Activated naive CD8-positive, alpha-beta T cell treated with anti-CD3 and anti-CD28 coated beads, Interleukin-2, amount 10 ng/mL, durations not matched to agents 7 days and 5 days (primary cell): ENCODE measurements at places on chromosomes 3 and 15. TPM values are rescaled to one million over a fixed set of nuclear protein-coding genes. Genes with fewer than 3 reads are reported as not detected.
A peak's percentile ranks its signal among the peaks of the same experiment; 100 is the strongest.

GRCh38 chr3:55796533-55796932 lies 309.4 kb upstream of the WNT5A start:
- H3K4me3 ChIP-seq, result no peak overlapping the region
- H3K4me1 ChIP-seq, result no peaks in the 10 kb centered on the region
- no peaks in the 10 kb centered on the region for H3K27me3 ChIP-seq
- no peak for DNase-seq
- no peaks in the 10 kb centered on the region for H3K36me3 ChIP-seq

MORC1 gene
- not detected for total RNA-seq

DNA sequence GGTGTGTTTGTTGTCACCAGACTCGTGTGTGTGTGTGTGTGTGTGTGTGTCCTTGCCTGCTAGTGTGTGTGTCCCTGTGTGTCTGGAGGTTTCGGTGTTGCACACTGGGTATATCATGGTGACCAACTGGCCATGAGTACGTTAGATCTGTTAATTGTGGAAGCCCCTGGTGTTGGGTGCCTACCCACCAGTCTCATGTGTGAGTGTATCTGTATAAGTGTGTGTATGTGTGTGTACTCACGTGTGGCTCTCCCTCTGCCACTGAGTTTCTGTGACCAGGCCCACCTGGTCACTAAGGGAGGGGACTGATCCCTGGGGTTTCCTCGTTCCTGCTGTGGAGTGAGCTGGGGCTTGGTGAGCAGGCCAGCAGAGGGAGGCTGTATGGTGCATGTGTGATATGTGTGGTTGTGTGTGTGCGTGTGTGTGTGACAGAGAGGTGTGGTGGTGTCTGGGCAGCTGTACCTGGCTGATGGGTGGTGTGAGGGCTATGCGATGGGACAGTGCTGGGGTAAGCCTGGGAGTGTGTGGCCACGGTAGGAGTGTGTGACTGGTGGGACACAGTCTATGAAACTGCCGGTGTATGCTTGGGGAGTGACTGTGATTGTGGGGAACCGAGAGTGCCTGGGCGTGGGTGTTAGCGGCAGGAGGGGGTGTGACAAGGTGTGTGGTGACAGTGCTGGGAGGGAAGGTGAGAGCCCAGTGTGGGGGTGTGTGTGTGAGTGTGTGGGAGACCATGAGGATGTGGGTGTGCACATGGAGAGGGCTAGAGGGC lies 1.8 kb downstream of the PRKCD start:
- peaks cover 21% of the 10 kb centered on the region for H3K4me1 ChIP-seq
- peaks cover 19% of the 10 kb centered on the region for H3K27me3 ChIP-seq
- DNase-seq, result peak; percentile 50
- peak overlapping the region; percentile 89 for H3K4me3 ChIP-seq

CHCHD4 gene
- total RNA-seq, result 11.9 TPM

- no peaks in the 10 kb centered on the region for H3K36me3 ChIP-seq
- DNase-seq, result peak; percentile 56
- H3K4me1 ChIP-seq, result peaks cover 6% of the 10 kb centered on the region
- H3K4me3 ChIP-seq, result no peak overlapping the region
- H3K27me3 ChIP-seq, result no peaks in the 10 kb centered on the region
Observed at GRCh38 chr3:172673210-172673679, 37.6 kb downstream of the NCEH1 start.

- H3K4me3 ChIP-seq, result no peak overlapping the region
- DNase-seq, result no peak
Observed at GRCh38 chr15:80431635-80432344, 27.6 kb downstream of the ARNT2 start.

SERPINI2 gene
- not detected for total RNA-seq

NPAP1 gene
- not detected for total RNA-seq

CNTN4 gene
- not detected for total RNA-seq

GRCh38 chr3:110430146-110430545 lies 641.5 kb upstream of the NECTIN3 start:
- H3K27ac ChIP-seq, result no peak overlapping the region
- DNase-seq, result no peak
- no peaks in the 10 kb centered on the region for H3K4me1 ChIP-seq
- no peaks in the 10 kb centered on the region for H3K36me3 ChIP-seq
- H3K27me3 ChIP-seq, result no peaks in the 10 kb centered on the region

- H3K4me1 ChIP-seq, result peaks cover 2% of the 10 kb centered on the region
- no peak overlapping the region for H3K27ac ChIP-seq
- no peak overlapping the region for H3K4me3 ChIP-seq
- H3K27me3 ChIP-seq, result no peaks in the 10 kb centered on the region
- DNase-seq, result no peak
Observed at GRCh38 chr3:54533856-54534255, 394.0 kb downstream of the LRTM1 start.

TRIM42 gene
- total RNA-seq, result not detected

DNA sequence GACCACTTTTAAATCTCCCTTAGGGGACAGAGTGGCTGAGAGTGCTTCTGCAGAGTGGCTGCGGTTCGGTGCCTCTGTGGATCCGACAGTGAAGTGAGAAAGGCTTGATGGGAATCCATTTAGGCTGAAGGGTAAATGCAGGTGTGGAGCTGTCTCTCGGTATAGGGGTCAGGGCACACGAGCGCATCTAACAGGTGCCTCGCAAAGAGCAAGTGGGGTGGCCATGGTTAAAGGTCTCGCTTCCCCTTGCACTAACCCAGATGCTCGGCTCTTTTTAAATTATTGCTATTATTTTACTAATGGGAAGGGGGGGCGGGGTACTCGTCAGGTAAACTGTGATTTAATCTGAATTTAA lies 598 bp upstream of the GJD2 start:
- no peak overlapping the region for H3K27ac ChIP-seq
- H3K4me3 ChIP-seq, result no peak overlapping the region
- peaks cover 6% of the 10 kb centered on the region for H3K4me1 ChIP-seq
- H3K27me3 ChIP-seq, result peaks cover 68% of the 10 kb centered on the region
- H3K36me3 ChIP-seq, result no peaks in the 10 kb centered on the region

EFCC1 gene
- 0.14 TPM for total RNA-seq

ALAS1 gene
- total RNA-seq, result 46.9 TPM

GRCh38 chr3:156981005-156981404 lies 154.9 kb downstream of the LEKR1 start:
- peaks cover 2% of the 10 kb centered on the region for H3K4me1 ChIP-seq
- no peak for DNase-seq
- no peak overlapping the region for H3K27ac ChIP-seq
- H3K36me3 ChIP-seq, result no peaks in the 10 kb centered on the region
- H3K27me3 ChIP-seq, result peaks cover 2% of the 10 kb centered on the region

- H3K36me3 ChIP-seq, result peaks cover 29% of the 10 kb centered on the region
- no peak overlapping the region for H3K27ac ChIP-seq
- H3K4me1 ChIP-seq, result no peaks in the 10 kb centered on the region
- H3K4me3 ChIP-seq, result no peak overlapping the region
Observed at GRCh38 chr3:51642462-51642861, 28.6 kb upstream of the TEX264 start.

DNA sequence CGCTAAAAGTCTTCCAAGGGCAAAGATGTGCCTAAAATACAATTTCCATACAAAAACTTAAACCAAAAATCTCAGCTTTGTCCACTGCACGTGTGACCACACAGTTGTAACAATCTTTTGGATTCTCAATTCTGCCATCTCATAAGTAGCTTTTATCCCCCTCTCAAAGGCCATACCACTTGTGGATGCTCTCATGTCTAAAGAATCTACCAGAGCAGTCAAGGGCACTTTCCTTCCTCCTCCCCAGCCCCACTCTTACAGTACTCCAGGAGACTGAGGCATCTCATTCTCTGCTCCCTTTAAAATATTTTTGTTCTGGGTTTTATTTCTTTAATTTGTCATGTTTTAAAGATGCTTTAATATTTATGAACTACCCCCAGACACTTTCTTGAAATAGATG lies 102.3 kb upstream of the PFN2 start:
- no peaks in the 10 kb centered on the region for H3K4me1 ChIP-seq
- H3K4me3 ChIP-seq, result no peak overlapping the region
- no peak for DNase-seq
- H3K27ac ChIP-seq, result no peak overlapping the region
- no peaks in the 10 kb centered on the region for H3K36me3 ChIP-seq

GRCh38 chr15:84955089-84955848 lies 26.4 kb upstream of the PDE8A start:
- peaks cover 8% of the 10 kb centered on the region for H3K4me1 ChIP-seq
- H3K4me3 ChIP-seq, result no peak overlapping the region
- DNase-seq, result no peak
- H3K27ac ChIP-seq, result no peak overlapping the region
- no peaks in the 10 kb centered on the region for H3K36me3 ChIP-seq

ONECUT1 gene
- total RNA-seq, result not detected

RBP2 gene
- total RNA-seq, result not detected

LCTL gene
- not detected for total RNA-seq

SPINK8 gene
- not detected for total RNA-seq

LEKR1 gene
- 1.3 TPM for total RNA-seq

- no peaks in the 10 kb centered on the region for H3K36me3 ChIP-seq
- no peak overlapping the region for H3K27ac ChIP-seq
- H3K4me3 ChIP-seq, result no peak overlapping the region
Observed at GRCh38 chr3:44045476-44046275, 196.0 kb upstream of the TOPAZ1 start.

- peaks cover 21% of the 10 kb centered on the region for H3K27me3 ChIP-seq
- peak; percentile 49 for DNase-seq
- peaks cover 59% of the 10 kb centered on the region for H3K4me1 ChIP-seq
- H3K27ac ChIP-seq, result peak overlapping the region; percentile 65
- H3K36me3 ChIP-seq, result no peaks in the 10 kb centered on the region
Observed at GRCh38 chr15:43514241-43515057, 3.0 kb upstream of the MAP1A start.

GRCh38 chr15:33864360-33865075 lies 103.8 kb upstream of the CHRM5 start:
- no peaks in the 10 kb centered on the region for H3K27me3 ChIP-seq
- peaks cover 1% of the 10 kb centered on the region for H3K4me1 ChIP-seq
- H3K27ac ChIP-seq, result no peak overlapping the region
- no peak for DNase-seq

GRCh38 chr3:161096771-161097367 lies 8.3 kb downstream of the B3GALNT1 start:
- no peaks in the 10 kb centered on the region for H3K27me3 ChIP-seq
- H3K4me3 ChIP-seq, result no peak overlapping the region
- peaks cover 30% of the 10 kb centered on the region for H3K36me3 ChIP-seq
- H3K27ac ChIP-seq, result no peak overlapping the region

GRCh38 chr3:145936971-145937370 lies 224.0 kb downstream of the PLOD2 start:
- H3K4me3 ChIP-seq, result no peak overlapping the region
- no peaks in the 10 kb centered on the region for H3K36me3 ChIP-seq
- no peak for DNase-seq
- no peaks in the 10 kb centered on the region for H3K4me1 ChIP-seq
- H3K27ac ChIP-seq, result no peak overlapping the region

TJP1 gene
- not detected for total RNA-seq

KNG1 gene
- not detected for total RNA-seq

DNA sequence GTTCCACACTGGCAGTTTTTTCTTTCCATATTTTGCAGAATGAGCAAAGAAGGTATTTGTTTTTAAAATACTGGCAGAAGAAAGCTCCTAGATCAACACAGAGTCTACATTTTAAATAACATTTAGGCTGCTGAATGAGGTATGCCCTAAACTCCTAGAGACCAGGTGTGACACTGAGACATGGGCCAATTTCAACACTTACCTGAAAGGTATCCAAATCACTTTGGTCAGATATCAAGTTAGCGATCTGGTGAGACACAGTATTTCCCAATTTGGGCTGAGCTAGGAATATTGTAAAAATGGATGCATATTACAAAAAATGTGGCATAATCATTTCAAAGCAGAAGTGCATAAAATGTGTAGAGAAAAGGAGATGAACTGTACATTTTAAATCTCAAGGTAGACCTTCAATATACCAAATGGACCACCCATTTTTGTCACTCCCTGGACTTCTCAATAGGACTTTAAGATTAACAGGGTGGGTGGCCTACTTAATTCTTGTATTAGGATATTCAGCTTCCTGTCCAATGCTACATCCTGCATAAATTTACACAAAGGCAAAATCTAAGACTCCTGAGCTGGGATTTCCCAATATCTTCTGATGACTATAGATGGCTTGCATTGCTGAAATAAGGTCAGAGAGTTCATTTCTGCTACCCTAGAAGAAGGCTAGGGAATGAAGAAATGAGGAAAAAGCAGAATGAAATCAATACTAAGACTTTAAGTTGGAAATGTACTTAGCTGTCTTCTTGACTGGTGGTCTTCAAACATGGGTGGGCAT lies 487.8 kb downstream of the FOXP1 start:
- H3K36me3 ChIP-seq, result peaks cover 29% of the 10 kb centered on the region

CD86 gene
- 0.42 TPM for total RNA-seq

DNA sequence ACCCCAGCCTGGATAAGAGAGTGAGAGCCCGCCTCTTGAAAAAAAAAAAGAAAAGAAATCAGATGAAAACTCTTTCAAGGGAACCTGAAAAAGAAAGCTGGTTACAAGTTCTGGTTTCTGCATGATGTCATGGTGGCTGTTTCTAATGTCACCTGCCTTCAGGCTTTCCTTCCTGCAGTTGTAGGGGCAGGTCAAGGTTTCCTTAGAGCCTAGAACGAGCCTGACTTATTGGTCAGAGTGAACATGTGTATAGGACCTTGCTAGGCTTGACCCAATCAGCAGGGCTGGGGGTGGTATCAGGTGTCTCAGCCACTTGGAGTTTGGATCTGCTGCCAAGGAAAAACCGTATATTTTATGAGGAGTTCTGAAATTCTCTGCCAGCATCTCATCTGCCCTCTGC lies 3.8 kb downstream of the IVD start:
- peaks cover 30% of the 10 kb centered on the region for H3K36me3 ChIP-seq
- peaks cover 30% of the 10 kb centered on the region for H3K4me1 ChIP-seq
- no peaks in the 10 kb centered on the region for H3K27me3 ChIP-seq
- H3K4me3 ChIP-seq, result no peak overlapping the region

GRCh38 chr3:17765819-17766472 lies 23.5 kb upstream of the TBC1D5 start:
- peaks cover 4% of the 10 kb centered on the region for H3K36me3 ChIP-seq
- H3K4me1 ChIP-seq, result no peaks in the 10 kb centered on the region
- H3K27ac ChIP-seq, result no peak overlapping the region
- peaks cover 33% of the 10 kb centered on the region for H3K27me3 ChIP-seq
- no peak overlapping the region for H3K4me3 ChIP-seq

GRCh38 chr15:41621200-41622193 lies 38.7 kb upstream of the MGA start:
- H3K4me1 ChIP-seq, result peaks cover 10% of the 10 kb centered on the region
- H3K27me3 ChIP-seq, result peaks cover 12% of the 10 kb centered on the region
- H3K4me3 ChIP-seq, result peak overlapping the region; percentile 83
- peak overlapping the region; percentile 81 for H3K27ac ChIP-seq

DNA sequence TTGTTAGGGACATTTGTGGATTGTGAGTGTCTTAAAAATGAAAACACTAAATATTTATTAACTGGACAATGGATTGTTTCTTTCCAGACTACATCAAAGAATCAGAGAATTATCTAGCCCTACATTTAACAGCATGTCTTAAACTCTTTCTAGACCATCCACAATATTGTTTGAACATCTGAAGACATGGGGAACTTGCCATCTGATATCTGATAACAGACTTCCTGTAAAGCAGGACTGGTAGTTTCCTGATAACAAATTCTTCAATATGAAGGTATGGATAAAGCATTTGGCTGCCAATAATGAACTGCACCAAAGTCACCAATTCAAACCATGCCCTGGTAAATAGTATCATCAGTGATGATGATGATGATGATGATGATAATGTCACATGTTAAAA lies 26.2 kb upstream of the HACD2 start:
- no peaks in the 10 kb centered on the region for H3K27me3 ChIP-seq
- no peak overlapping the region for H3K4me3 ChIP-seq
- H3K27ac ChIP-seq, result no peak overlapping the region

GRCh38 chr15:101029971-101030661 lies 111.0 kb downstream of the LRRK1 start:
- peaks cover 27% of the 10 kb centered on the region for H3K27me3 ChIP-seq
- peaks cover 3% of the 10 kb centered on the region for H3K4me1 ChIP-seq
- DNase-seq, result no peak
